ENCODE measurements at places on chromosomes 11 and 22.

GRCh38 chr22:35198738-35199137 lies 58.6 kb upstream of the HMGXB4 start:
- DNase-seq = no peak
- no peak overlapping the region for H3K27ac ChIP-seq
- H3K36me3 ChIP-seq = no peaks in the 10 kb centered on the region
- no peak overlapping the region for H3K4me3 ChIP-seq

DNA sequence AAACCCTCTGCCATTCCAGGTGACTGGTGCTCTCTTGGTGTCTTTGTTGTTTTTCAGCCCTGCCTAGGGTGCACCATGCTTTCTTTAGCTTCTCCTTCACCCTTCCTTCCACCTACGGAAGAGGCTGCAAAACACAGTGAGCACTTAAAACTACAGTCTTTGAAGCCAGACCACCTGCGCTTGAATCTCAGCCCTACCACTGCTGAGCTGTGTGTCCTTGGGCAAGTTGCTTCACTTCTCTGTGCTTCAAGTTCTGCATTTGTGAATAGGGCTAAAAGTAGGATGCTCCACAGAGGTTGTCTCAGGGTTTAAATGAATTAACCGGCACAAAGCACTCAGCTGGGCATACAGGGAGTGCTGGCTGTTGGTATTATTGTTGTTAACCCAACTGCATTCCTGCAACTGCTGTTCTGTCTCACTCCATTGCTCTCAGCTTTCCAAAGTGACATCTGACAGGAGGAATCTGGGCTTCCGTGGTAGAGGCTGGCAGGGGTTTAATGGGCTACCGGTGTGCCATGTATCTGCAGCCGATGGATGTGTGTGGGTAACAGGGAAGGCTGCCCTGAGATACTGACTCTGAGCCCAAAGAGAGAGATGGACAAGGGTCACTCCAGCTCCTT lies 139.3 kb downstream of the FBXO7 start:
- no peak overlapping the region for H3K27ac ChIP-seq
- H3K4me3 ChIP-seq = no peak overlapping the region
- DNase-seq = no peak
- no peaks in the 10 kb centered on the region for H3K36me3 ChIP-seq
- H3K27me3 ChIP-seq = no peaks in the 10 kb centered on the region

DNA sequence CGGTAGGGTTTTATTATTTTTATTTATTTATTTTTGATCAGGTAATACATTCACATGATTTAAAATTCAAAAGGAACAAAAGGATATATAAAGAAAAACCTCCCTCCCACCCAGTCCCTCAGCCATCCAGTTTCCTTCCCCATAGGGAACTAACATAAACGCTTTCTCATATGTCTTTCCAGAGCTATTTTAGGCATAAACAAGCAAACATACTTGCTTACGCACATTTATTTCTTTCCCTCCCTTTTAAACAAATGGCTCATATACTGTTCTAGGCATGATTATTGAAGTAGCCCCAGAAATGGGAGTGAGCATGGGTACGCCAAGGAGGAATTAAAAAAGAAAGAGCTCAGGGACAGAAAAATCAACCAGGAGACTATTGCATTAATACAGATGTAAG lies 63.7 kb downstream of the LIF start:
- H3K36me3 ChIP-seq = no peaks in the 10 kb centered on the region
- no peak overlapping the region for H3K4me3 ChIP-seq
- H3K27ac ChIP-seq = peak overlapping the region; percentile 93
- no peaks in the 10 kb centered on the region for H3K27me3 ChIP-seq

DNA sequence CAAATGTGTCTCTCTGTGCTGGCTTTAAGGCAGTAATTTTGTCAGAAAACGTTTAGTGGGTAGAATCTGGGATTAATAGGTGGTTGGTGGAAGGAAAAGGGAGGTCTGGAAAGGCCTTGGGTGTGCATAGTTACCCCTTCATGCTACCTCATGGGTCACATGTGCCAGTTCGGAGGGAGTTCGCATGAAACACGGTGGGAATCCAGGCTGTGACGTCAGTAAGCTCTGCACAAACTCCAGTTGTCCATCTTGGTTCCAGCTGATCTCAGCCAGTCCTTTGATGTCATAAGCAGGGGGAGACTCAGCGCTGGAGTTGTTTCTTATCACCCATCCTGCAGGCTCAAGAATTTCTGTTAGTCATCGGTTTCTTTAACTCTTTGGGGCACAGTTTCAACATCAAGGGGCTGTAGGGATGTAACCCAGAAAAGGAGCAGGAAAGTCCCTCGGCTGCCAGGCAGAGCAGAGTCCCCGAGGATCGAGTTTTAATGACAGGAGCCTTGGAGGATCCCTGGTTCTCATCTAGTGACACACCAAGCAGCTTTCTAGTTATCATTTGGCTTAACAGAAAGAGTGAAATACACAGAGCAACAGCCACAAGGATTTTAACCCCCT lies 28.9 kb downstream of the MOV10L1 start:
- H3K4me1 ChIP-seq = no peaks in the 10 kb centered on the region
- peaks cover 2% of the 10 kb centered on the region for H3K36me3 ChIP-seq
- no peak overlapping the region for H3K4me3 ChIP-seq
- no peak for DNase-seq

GRCh38 chr22:47125603-47126002 lies 363.2 kb downstream of the TBC1D22A start:
- DNase-seq = no peak
- no peak overlapping the region for H3K27ac ChIP-seq
- H3K4me1 ChIP-seq = peaks cover 7% of the 10 kb centered on the region
- H3K36me3 ChIP-seq = peaks cover 2% of the 10 kb centered on the region
- H3K27me3 ChIP-seq = no peaks in the 10 kb centered on the region

GRCh38 chr22:42365942-42366695 lies 66.1 kb downstream of the NFAM1 start:
- no peak overlapping the region for H3K27ac ChIP-seq
- peaks cover 25% of the 10 kb centered on the region for H3K27me3 ChIP-seq
- H3K4me3 ChIP-seq = no peak overlapping the region
- no peaks in the 10 kb centered on the region for H3K36me3 ChIP-seq
- H3K4me1 ChIP-seq = peaks cover 12% of the 10 kb centered on the region
- no peak for DNase-seq

GRCh38 chr11:119729951-119730613 lies 1.1 kb upstream of the NECTIN1 start:
- peak overlapping the region; percentile 72 for H3K4me3 ChIP-seq
- H3K36me3 ChIP-seq = no peaks in the 10 kb centered on the region
- H3K27me3 ChIP-seq = peaks cover 20% of the 10 kb centered on the region

GRCh38 chr11:70483917-70484316 lies 85.6 kb downstream of the CTTN start:
- no peak overlapping the region for H3K27ac ChIP-seq
- no peak overlapping the region for H3K4me3 ChIP-seq
- no peaks in the 10 kb centered on the region for H3K4me1 ChIP-seq
- DNase-seq = no peak
- H3K27me3 ChIP-seq = no peaks in the 10 kb centered on the region

GRCh38 chr11:5674391-5674790 lies 10.5 kb downstream of the TRIM5 start:
- H3K27me3 ChIP-seq = no peaks in the 10 kb centered on the region
- no peak overlapping the region for H3K4me3 ChIP-seq

GRCh38 chr11:13354335-13354734 lies 76.7 kb downstream of the BMAL1 start:
- DNase-seq = no peak
- no peaks in the 10 kb centered on the region for H3K4me1 ChIP-seq
- H3K27ac ChIP-seq = no peak overlapping the region
- no peak overlapping the region for H3K4me3 ChIP-seq
- H3K36me3 ChIP-seq = peaks cover 6% of the 10 kb centered on the region
- H3K27me3 ChIP-seq = no peaks in the 10 kb centered on the region

- no peaks in the 10 kb centered on the region for H3K4me1 ChIP-seq
- H3K36me3 ChIP-seq = peaks cover 2% of the 10 kb centered on the region
- no peak overlapping the region for H3K27ac ChIP-seq
These were observed 435.4 kb downstream of the BRD1 start for GRCh38 chr22:49392247-49392646.

DNA sequence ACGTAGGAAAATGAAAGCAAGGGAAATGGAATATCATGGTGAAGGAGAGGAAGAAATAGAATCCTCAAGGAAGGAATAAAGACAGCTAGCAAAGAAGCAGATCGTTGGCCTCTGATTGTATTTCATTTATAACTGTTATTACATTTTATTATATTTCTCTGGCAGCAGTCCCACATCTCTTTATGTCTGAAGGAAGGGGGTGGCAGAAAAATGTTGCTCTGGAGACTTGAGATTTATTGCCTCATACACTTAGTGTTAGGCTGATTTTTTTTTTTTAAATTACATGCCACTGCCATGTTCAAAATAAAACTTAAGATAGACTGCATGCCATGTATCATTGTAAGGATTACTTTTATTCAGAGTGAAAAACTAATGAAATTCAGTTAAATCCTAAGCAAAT lies 971.7 kb upstream of the CHORDC1 start:
- H3K36me3 ChIP-seq = no peaks in the 10 kb centered on the region
- H3K27ac ChIP-seq = no peak overlapping the region
- no peak for DNase-seq
- no peaks in the 10 kb centered on the region for H3K4me1 ChIP-seq
- H3K4me3 ChIP-seq = no peak overlapping the region

Data from activated naive CD4-positive, alpha-beta T cell treated with anti-CD3 and anti-CD28 coated beads for 36 hours (primary cell).